Amygdala (tissue), 56 donors: ENCODE measurements at places on chromosomes 4 and X.

DNA sequence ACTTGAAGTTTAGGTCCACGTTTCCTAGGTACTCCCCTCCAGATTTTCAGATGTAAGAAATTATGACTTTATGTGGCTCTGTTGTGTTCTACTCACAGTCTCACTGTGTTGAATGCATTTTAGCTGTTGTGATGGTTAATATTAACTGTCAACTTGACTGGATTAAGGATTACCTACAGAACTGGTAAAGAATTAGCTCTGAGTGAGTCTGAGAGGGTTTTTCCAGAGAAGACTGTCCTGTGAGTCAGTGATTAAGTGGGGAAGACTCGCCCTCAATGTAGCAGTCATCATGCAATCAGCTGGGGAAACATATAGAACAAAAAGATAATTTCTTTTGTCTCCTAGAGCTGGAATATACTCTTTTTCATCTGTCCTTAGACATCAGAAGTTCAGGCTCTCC is 493.4 kb downstream of the ACTRT1 start:
- DNase-seq: no peak

DNA sequence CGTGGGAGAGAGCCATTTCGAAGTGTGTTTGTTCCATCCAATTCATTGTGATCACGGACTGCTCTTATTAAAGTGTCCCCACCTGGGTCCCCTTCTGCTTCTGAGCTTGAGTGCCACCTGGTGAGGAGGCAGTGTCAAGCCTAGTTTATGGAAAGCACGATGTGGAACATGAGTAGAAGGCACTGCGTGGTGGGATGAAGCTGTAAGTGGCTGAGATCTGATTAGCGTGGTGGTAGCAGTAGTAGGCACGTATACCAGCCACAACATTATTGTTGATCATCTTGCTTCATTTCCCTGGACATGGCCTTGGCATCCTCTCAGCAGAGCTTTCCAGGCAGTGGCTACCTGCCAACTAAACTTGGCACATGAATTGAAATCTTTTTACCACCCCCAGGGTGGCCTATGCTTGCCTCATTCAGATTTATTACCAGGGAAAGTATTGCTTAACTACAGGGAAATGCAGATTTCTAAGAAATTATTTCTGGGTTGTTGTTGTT is 46.4 kb downstream of the GPAT3 start:
- no peak for DNase-seq

GRCh38 chrX:88244066-88244465 is 503.0 kb upstream of the CPXCR1 start:
- no peak for DNase-seq

- DNase-seq: no peak
Measured at GRCh38 chr4:176393306-176394013, 73.7 kb downstream of the SPCS3 start.

DNA sequence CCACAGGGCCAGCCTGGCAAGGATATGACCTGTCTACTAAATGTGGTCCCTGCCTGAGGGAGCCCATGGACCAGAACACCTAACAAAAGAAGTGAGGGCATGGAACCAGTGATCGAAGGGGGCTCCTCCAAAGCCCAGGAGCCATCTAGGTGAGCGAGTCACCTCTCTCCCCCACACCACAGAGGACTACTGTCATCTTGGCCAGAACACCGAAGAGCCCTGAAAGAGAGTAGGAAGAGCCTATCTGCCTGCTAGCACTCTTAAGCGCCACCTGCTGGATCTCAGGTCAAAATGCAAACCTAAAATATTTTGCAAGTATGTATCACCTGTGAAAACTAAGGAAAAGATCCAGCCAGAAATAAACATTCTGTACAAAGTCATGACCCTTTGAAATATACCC is 137.9 kb upstream of the ZXDB start:
- no peak for DNase-seq

GRCh38 chr4:7382634-7383014 is 52.1 kb downstream of the PSAPL1 start:
- DNase-seq: no peak

DNA sequence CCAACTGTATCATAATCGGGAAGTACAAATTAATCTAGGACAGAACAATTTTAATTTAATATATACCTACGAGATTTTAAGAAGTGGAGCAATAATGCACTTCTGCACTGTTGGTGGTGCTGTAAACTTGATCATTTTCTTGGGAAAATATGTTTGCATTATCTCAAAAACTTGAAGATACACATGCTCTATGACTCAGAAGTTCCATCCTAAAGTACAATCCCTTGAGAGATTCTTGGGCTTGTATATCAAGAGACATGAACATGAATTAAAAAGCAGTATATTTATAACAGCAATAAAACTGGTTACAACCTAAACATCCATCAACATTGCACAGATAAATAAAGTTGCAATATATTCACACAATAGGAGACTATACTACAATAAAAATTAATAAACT is 168.8 kb downstream of the CLCN4 start:
- no peak for DNase-seq

DNA sequence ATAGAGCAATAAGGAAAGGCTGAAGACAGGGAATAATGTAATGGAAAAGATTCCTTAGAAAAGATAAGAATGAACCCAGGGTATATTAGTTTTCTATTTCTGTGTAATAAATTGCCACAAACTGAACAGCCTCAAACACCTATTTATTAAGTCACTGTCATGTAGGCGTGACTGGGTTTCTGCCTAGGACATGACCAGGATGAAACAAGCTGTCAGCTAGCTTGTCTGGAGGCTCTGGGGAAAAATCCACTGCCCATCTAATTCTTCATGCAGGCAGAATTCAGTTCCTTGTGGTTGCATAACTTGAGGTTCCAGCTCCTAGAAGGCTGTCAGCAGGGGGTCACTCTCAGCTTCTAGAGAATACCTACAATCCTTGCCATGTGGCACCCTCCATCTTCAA is 277.7 kb downstream of the TMA16 start:
- no peak for DNase-seq

- no peak for DNase-seq
Measured at GRCh38 chr4:147136310-147136709, 190.6 kb upstream of the TTC29 start.

DNA sequence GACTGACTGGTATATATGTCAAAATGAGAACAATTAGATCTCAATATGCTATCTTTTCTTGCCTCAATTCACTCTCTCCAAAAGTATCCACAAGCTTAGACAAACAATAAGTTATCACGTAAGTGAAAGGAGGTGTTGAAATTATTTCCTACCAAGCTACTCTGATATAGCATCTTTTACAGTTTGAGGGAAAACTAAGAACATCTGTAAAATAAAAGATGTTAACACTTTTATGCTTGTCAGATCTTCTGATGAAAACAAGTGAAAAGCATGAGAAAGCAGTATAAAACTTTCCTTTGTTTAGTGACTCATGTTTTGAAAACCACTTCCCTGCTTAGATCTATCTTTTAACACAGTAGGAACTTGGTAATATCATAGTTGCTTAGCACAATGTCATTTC is 8.4 kb upstream of the MAB21L2 start:
- no peak for DNase-seq

DNA sequence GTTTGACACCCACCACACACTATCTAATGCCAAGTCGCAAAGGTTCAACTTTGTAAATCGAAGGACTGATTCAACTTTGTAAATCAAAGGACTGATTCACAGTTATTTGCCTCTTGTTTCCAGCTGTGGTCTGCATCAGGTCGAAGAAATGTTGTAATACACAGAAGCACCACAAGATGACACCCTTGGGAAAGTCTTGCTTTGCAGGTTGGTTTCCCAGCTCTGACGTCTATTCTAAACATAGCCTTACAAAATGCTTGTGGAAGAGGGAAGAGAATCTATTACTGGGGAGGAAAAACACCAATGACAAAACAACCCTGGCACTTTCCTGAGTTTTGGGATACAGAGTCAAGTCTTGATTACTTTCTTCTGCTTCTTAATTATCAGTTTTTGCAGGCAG is 35.3 kb downstream of the SUPT20HL1 start:
- DNase-seq: no peak

- DNase-seq: no peak
Measured at GRCh38 chrX:19615361-19615910, 100.1 kb upstream of the MAP3K15 start.

- no peak for DNase-seq
Measured at GRCh38 chr4:152479428-152480026, 56.4 kb downstream of the FBXW7 start.

DNA sequence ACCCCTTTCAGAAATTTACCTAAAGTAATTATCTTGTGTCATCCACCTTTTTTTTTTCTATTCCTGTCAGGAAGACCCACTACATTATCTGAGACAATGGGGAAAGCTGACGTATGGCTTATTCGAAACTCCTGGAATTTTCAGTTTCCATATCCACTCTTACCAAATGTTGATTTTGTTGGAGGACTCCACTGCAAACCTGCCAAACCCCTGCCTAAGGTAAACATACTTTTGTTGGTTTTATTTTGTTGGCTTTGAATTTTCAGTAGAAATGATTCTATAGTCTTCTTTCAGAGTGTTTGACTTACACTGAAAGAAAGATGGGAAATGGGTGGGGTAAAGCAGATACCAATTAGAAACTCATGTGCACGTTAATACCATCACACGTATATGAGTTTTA is 2.2 kb downstream of the UGT2B7 start:
- DNase-seq: no peak

GRCh38 chr4:128572778-128573241 is 236.7 kb upstream of the JADE1 start:
- no peak for DNase-seq

DNA sequence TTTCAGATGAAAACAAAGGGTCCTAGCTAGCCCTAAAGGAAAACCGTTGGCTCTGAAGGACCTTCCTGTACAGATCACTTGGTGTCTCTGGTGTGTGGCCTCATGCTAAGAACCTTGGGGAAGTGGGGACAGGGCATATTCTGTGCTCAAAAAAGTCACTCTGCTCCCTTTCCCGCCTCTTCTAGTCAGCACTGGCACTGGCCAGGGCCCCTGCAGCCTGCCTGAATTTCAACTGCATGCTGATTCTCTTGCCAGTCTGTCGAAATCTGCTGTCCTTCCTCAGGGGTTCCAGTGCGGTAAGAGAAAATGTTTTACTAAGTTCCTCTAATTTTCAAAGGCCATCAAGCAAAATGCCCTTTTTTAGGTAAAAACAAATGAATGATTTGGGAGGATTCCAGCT is 3.4 kb downstream of the CYBB start:
- no peak for DNase-seq

GRCh38 chr4:189278597-189279165 is 662.0 kb upstream of the FRG1 start:
- DNase-seq: no peak

DNA sequence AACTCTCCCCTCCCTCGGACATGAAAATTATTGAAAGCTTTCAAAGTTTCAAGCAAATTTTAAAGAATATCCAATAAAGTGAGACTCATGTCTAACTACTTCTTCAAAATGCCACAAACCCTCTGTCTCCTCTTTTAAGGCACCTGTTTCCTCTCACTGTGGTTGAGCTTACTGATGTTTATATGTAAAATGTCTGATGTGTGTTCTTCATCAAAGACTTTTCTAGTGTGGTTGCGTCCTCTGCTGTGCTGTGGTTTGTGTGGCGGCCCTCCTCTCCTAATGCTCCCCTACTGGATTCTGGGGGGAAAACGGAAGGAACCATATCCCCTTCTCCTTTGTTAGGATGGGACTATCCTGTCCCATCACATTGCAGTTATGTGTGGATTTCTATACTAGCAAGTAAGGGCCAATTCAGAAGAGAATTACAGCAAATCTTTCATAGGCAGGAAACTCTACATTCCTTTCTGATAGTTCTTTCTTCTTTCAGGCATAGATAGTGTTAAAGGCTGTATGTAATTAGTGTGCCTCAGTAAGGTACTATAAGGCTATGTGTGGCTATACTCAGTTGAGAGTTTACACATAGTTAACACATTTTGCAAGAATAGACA is 221.0 kb upstream of the GPRIN3 start:
- no peak for DNase-seq

- no peak for DNase-seq
Measured at GRCh38 chr4:188295899-188296298, 156.7 kb downstream of the TRIML1 start.

DNA sequence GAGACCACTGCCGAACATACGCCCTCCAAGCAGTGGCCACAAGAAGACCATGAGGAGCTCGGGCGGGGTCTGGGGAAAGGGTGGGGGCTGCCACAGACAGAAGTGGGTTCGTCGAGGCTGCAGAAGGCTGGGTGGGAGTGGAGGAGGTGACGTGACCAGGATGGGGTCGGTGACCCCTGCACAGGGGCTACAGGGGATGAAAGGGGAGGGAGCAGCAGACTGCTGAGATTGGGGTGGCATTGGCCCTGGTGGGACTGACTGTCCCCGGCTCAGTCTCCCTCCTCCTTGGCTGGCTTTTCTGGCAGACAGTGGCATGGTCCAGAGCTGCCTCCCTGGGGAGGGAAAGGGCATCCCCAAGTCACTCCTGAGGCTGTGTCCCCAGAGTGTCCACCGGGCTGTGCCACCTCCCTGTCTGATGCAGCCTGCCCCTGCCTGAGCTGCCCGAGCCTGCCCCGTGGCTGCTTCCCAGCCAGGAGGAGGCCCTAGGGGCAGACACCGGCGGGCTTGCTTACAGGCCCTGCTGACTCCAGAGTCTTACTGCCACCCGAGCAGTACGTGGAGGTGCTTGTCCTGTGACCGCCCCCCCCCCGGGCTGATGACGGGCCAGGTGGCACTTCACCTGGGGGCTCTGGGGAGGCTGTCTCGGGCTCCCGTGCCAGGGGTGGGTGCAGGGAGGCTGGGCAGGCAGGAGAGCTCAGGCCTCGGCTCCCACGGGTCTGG is 7.2 kb downstream of the SH3BP2 start:
- DNase-seq: no peak

DNA sequence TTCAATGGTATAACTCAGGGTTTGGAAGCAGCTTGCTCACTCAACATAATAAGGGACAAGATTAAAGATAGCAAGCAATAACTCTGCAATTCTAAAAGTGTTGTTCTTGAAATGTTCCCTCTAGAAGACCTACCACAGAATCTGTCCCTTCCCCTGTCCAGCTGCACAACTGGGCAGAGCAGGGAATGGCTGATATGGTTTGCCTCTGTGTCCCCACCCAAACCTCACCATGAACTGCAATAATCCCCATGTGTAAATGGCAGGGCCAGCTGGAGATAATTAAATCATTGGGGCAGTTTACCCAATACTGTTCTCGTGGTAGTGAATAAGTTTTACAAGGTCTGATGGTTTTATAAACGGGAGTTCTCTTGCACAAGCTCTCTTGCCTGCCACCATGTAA is 19.1 kb downstream of the PRDM5 start:
- no peak for DNase-seq

GRCh38 chrX:135480076-135480475 is 40.4 kb upstream of the INTS6L start:
- no peak for DNase-seq

DNA sequence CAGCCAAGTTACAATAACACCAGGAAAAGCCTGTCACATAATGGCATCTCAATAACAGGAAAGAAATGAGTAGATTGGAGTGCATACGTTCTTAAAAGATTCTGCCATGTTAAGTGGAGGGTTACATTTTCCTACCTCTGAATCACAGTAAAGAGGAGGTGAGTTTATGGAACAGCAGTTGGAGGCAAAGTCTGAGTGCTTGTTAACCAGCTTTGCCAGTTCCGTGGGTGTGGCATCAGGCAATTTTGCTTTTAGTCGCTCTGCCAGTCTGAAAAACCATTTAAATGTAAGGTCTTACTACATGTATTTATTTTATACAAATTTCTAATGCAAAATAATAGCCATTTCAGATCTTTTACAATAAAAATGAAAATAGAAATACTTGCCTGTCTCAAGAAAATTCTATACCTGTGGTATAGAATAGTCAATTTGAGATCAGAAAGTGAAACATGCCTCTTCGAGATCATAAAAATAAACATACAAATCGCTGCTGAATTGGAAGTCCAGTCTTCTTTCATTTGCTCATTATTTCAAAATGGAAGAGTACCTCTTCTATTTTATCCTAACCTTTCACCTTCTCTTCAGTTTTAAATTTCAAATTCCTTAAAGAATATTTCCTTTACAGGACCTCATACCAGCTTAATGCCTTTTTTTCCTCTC is 31.4 kb downstream of the GC start:
- no peak for DNase-seq
